ENCODE measurements at places on chromosomes 3 and 15.

GRCh38 chr15:67828969-67829646 is 3.8 kb downstream of the SKOR1 start:
- DNase-seq: no peak

DNA sequence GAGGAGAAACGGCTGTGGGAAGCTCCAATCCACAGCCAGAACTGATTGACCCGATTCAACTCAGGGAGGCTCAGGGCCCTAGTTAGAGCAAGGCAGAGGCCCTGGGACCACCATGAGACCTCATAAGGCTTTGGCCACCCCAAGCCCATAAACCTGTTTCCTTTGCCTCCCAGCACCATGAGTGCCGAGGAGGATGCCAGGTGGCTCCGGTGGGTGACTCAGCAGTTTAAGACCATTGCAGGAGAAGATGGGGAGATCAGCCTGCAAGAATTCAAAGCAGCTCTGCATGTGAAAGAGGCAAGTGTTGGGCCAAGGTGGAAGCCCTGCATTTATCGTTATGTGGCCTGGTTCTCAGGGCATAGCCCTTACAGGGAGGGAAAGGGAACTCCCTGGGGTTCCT is 11.9 kb downstream of the NOX5 start:
- DNase-seq: no peak

DNA sequence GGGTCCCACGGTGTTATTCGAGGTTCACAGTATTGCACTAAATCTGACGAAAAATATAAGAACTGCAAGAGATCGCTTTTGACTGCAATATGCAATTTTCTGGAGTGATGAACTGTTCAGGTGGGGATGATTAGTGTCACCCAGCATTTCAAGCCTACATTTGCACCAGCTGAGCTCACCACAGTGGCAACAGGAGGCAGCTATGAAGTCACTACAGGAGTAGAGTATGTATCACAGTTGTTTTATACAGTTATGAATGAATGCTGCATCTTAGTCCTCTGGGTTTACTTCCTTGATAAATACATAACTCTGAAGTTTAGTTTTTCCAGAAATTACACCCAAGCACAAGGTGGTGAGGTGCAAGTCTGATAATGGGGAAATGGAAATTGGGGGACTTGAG is 69.6 kb downstream of the CHSY1 start:
- DNase-seq: no peak

GRCh38 chr3:13400114-13400673 is 19.9 kb downstream of the NUP210 start:
- DNase-seq: no peak

- no peak for DNase-seq
Measured at GRCh38 chr3:59690886-59691285, 641.1 kb upstream of the CFAP20DC start.

DNA sequence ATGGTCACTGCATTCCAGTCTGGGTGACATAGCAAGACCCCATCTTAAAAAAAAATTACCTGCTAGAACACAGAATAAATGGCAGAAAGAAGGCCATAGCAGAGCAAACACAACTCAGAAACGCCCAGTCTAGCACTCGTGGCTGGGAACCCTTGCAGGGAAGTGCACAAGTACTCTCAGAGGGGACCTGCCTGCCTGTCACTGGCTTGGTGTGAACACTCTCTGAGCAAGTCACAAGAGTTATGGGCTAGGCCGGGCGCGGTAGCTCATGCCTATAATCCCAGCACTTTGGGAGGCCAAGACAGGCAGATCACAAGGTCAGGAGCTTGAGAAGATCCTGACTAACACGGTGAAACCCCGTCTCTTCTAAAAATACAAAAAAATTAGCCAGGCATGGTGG is 17.2 kb downstream of the SFMBT1 start:
- DNase-seq: no peak

DNA sequence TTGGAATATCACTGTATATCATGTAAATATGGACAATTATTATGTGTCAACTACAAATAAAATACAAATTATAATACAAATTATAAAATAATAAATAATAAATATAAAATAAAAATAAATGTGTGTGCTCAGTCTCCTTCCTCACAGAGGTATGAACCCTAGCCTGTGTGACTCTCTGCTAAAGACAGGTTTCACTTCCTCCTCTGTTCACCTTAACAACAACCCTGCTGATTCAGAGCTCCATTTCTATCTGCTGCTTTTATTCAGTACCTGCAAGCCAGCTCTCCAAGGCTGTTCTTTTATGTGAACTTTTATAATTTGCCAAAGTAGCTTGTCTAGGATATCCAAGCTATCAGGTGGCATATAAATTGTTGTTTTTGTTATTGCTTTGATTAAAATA is 610.7 kb upstream of the GRM7 start:
- DNase-seq: no peak

DNA sequence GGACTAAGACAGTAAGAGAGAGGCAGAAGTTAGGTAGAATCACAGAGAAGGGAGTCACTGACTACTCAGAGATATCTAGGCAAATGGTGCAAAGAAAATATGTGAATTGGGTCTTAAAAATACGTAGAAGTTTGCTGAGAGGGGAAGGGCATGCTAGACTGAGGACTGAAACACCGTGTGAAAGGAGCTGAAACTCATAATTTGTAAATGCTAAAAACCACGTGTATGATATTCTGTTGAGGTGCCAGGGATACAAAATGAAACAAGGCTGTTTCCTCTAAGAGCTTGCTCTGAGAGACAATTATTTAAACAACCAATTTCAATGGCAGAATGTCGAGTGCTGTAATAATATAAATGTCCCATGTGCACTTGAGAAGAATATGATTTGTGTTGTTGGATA is 47.2 kb downstream of the NCK1 start:
- DNase-seq: no peak

DNA sequence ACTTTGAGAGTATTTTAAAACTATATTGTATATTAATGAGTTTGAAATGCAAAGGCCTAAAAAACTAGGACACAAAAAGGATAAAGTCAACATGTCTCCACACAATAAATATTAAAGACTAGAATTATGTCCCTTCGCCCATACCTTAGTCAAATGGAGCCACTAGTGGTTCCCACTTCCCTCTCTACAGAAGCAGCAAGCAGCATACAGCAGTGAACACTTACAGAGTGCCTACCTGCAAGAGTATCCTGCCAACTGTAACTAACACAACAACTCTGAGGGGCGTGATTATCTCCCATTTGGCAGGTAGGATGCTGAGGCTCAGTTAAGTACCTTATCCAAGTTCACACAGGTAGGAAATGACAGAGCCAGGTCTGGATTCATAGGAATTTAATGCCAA is 17.2 kb downstream of the DYNC1LI1 start:
- DNase-seq: no peak

DNA sequence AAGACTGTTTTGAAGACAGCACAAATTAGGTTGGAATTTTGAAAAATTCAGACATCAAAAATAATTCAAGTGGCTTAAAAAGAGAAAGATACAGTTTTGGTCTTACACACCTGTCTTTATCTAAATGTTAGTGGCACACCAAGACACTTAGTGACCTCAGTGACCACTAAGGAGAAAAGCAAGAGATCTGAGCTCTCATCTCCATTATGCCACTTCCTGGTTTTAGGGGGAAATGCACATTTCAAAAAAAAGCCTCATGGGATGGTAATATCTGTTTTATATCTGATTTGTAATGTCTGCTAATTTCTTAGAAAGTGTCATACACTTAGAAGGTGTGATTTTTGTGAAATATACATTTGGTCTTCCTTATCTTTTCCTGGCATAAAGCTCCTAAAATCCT is 16.4 kb downstream of the IL12A start:
- no peak for DNase-seq

DNA sequence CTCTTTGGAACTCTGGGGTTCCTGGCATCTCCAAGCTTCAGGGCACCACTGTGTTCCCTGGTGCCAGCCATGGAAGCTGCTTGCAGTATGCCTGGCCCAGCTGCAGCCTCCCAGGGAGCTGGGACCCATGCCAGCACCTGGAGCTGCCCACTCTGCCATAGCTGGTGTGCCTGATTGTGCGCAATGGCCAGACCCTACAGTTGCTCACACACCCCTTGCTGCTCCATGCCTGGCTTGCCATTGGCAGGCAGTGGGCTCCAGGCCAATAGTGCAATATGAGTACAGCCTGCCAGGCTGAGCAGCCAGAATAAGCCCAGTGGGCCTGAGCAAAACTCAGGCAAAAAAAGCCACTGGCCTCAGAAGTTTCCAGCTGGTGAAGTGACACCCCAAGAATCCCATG is 43.8 kb upstream of the LRRFIP2 start:
- DNase-seq: no peak

DNA sequence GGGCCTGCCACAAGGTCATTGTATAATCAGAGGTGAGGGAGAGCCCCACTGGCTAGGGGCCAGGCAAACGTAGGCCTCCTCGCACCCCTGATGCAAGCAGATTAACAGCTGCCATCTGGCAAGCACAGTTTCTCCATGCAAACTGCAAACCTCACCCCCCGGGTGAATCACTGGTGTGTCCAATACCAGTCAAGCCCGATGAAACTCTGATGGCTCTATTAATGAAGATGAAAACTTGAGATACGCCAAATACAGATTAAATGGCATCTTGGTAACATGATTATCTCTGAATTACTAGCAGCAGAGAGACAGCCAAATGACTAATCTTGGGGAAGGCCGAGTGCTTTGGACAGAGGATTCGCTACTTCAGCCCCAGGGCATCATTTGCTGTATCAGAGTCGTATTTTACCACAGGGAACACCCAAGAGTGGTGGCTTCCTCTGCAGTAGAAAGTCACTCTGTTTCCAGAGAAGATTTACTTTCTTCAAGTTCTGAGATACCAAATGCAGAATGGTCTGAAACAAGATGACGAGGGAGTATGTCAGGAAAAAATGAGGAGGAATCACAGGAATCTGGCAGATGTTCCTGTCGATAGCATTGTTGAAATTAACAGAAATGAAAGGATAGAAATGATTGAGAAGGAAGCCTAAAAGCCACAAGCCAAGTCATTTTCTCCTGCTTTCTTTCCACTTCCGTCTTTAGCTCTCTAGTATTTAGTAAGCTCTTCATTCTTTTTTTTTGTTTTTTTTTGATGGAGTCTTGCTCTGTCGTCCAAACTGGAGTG is 96.2 kb upstream of the NR2F2 start:
- DNase-seq: peak; percentile 19

- DNase-seq: no peak
Measured at GRCh38 chr3:197555281-197556261, at the start of gene BDH1. TSS of gene BDH1 (minus strand) at chr3:197555968. CDS start at chr3:197546443, 9,525 bp downstream.

- DNase-seq: no peak
Measured at GRCh38 chr15:36544518-36545466, 34.6 kb upstream of the CDIN1 start.

DNA sequence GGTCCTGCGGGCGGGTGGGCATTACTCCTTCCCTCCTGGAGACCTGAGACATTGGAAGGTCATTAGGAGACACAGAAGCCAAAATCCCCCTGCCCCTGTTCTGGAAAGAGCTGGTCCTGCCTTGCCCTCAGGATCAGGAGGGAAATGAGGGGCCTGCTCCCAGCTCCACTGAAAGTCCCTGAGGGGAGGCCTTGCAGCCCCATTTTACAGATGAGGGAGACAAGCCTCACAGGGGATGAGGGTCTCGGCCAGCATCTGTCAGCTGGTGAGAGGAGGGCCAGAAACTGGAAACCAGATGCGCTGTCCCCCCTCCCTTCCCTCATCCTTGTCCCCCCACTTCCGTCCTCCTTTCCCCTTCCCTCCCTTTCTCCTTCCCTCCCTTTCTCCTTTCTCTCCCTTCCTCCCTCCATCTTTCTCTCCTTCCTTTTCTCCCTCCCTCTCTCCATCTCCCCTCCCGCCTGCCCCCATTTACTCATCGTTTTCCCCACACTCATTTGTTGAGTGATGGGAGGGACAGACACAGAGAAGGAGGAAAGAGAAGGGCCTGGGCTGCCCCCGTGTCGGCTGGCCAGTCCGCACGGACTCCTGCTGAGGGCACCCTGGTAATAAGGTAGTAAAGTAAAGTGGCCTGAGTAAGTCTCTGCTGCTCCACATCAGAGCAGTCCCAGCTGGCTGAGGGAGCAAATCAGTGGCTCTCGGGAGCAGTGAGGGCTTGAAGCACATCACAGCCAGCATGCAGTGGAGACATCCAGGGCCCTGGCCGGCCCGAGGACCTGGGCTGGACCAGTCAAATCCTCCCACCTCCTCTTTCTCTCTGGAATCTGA is 112.4 kb upstream of the ALDH1A3 start:
- DNase-seq: no peak

DNA sequence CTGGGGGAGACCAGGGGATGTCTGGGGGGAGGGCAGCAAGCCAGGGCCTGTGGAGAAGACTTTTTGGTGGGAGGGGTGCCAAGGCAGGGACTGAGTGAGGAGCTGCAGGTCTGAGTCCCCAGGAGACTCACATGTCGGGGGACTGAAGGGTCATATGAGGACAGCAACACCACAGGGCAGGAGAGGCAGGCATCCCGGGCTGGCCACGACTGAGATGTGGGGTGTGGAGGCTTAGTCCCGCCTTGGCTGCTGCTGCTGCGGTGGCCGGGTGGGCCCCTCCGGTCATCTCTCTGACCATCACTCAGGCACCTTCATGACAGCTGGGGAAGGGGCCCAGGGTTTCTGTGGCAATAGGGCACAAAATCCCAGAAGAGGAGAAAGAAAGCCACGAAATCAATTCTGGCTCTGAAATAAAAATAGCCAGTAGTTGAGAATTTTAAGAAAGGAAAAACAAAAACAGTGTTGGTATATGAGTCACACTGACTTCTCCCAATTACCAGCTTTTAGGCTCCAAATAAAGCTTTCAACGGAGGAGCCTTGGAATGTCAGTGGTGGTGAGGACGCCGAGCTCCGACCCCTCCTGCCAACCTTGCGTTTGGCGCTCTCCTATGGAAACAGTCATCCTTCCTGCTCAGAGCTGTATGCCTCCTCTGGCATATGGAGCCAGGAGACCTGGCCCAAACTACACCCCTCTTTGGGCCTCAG is 52.9 kb upstream of the ITGA11 start:
- no peak for DNase-seq

DNA sequence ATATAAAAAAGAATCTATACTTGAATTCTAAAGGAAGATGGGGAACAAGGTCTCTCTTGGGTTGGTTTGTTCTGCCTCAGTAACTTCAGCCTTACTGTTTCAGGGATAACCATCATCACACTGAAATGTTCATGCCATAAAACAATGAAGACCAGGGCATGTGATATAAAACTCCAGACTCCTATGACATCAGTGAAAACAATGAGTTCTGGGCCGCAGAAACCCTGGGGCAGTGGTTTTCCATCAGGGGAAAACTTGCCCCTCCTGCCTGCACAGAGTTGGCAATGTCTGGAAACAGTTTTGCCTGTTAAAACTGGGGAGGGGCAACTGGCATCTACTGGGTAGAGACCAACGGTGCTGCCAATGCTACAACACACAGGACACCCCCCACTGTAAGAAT is 46.8 kb downstream of the CA12 start:
- no peak for DNase-seq
